ENCODE measurements at places on chromosomes 2 and 18.

- H3K4me3 ChIP-seq = no peak overlapping the region
- peaks cover 10% of the 10 kb centered on the region for H3K36me3 ChIP-seq
Observed at GRCh38 chr2:29174937-29175336, 59.7 kb downstream of the CLIP4 start.

DNA sequence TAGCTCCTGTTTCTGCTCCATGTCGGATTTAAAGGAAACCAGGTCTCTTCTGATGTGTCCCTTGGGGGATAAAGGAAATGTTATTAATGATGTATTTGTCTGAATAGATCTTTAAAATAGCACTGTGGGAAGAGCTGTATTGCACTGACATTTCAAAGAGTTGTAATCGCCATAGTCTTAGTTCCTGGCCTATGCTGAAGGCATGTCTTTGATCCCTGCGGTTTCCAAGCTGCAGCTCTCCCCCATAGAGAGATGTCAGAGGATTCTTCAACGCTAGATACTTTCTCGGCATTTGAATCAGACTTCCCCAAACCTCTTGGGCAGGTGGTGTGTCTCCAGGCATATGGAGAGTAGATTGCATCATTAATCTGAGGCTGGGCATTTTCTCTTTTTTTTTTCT lies 40.4 kb downstream of the NAT8 start:
- no peaks in the 10 kb centered on the region for H3K4me1 ChIP-seq
- no peak overlapping the region for H3K27ac ChIP-seq
- no peaks in the 10 kb centered on the region for H3K27me3 ChIP-seq
- DNase-seq = no peak
- H3K4me3 ChIP-seq = no peak overlapping the region
- no peaks in the 10 kb centered on the region for H3K36me3 ChIP-seq

DNA sequence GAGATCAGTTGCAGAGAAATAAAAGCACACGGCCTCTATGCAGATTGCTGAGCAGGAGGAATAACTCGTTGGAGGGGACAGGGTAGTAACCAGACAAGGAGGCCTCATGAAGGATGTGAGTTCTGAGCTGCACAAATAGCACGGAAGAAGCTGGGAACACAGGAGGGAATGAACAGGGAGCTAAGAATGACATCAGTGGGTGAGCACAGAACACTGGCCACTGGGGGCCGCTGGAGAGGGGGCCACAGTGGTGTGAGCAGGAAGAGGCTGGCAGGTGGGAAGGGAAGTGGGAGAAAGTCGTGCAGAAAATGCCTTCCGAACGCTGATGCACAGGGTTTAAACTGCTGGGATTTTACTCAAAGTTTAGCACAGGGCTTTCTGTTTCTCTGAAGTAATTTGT lies 61.0 kb downstream of the ZAP70 start:
- no peak overlapping the region for H3K4me3 ChIP-seq
- H3K27me3 ChIP-seq = no peaks in the 10 kb centered on the region
- H3K36me3 ChIP-seq = peaks cover 5% of the 10 kb centered on the region
- H3K27ac ChIP-seq = no peak overlapping the region
- DNase-seq = no peak

GRCh38 chr18:74397572-74397971 lies 59.5 kb downstream of the DIPK1C start:
- no peaks in the 10 kb centered on the region for H3K36me3 ChIP-seq
- peak; percentile 21 for DNase-seq
- H3K27ac ChIP-seq = no peak overlapping the region
- H3K4me3 ChIP-seq = no peak overlapping the region
- no peaks in the 10 kb centered on the region for H3K27me3 ChIP-seq
- peaks cover 12% of the 10 kb centered on the region for H3K4me1 ChIP-seq

DNA sequence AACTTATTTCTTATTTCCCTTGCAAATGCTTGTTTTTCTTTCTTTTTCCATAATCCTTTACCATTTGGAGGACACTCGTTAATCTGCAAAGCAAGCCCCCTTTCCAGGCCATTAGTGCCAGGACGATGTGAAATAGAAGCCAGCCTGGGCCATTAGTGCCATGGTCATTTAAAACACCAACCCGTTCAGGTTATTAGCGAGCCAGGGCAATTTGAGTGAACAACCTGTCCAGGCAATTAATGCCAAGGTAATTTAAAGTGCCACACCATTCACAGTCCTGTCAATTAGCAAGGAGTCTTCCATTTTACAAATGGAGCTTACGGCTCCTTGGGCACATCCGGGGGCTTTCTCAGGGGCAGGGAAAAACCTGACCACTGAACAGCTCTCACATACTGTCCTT lies 370.6 kb downstream of the HRH4 start:
- no peaks in the 10 kb centered on the region for H3K27me3 ChIP-seq
- DNase-seq = no peak
- H3K4me3 ChIP-seq = no peak overlapping the region
- peaks cover 4% of the 10 kb centered on the region for H3K4me1 ChIP-seq

DNA sequence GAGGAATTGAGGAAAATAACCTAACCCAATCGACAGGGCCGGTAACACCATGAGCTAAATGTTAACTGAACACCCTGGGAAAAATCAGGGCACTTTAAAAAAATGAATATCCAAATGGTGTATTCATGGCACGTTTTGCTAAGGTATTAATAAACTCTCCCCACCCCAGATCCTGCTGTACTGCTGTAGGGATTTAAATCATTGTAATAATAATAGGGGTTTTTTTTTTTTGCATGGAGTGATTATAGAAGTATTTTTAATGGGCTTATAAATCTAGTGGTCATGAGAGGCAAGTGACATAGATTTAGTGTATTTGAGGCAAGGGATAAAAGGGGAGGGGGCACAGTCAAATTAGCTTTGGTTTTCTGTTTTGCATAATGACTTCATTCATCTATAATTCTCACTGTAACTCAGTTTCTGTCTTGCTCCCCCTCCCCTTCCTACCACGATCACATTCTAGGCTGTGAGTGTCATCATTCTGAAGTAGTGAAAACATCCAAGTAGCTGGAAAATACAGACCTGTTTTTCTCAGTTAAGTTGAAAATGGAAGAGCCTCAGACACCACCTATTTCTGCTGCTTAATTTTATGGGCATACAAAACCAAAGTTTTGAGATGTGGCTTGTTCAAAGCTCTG lies 18.2 kb upstream of the MGAT5 start:
- no peaks in the 10 kb centered on the region for H3K36me3 ChIP-seq
- H3K4me1 ChIP-seq = peaks cover 42% of the 10 kb centered on the region
- H3K27ac ChIP-seq = no peak overlapping the region
- no peak for DNase-seq

DNA sequence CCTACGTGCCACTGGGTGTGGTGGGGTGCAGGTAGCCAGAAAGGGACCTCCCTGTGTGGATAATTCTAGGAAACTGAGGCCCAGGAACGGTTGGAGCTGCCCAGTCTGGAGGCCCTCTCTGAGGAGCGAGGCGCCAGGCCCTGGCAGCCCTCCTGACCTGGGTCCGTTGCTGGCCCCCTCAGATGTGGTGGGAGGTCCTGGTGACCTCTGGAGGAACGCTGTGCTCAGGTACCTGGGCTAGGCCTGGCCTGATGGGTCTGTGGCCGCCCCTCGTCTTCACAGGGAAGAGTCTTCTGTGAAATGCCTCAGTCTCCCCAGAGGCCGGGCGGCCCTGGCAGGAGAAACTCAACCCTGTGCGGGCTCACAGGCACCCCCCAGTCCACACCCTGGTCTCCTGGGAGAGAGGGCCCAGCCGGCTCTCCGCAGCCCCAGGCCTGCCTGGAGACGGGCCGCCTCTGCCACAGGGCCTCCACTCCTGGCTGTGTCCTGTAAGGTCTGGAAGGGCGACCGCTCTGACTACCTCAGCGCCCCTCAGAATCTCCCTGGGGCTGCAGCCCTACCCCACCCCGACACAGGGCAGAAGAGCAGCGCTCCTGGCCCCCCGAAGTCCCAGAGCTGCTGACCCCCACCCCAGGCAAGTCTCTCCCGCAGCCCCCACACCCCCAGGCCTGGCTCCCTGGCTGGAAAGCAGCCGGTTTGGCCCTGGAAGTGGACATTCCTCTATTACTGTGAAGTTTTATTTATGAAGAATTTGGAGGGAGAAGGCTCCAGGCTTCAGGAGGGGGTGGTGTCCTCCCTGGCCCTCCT lies 3.7 kb downstream of the B3GNT7 start:
- H3K4me1 ChIP-seq = peaks cover 85% of the 10 kb centered on the region
- peak overlapping the region; percentile 91 for H3K27ac ChIP-seq
- peaks cover 3% of the 10 kb centered on the region for H3K36me3 ChIP-seq
- DNase-seq = no peak
- no peak overlapping the region for H3K4me3 ChIP-seq
- H3K27me3 ChIP-seq = no peaks in the 10 kb centered on the region

DNA sequence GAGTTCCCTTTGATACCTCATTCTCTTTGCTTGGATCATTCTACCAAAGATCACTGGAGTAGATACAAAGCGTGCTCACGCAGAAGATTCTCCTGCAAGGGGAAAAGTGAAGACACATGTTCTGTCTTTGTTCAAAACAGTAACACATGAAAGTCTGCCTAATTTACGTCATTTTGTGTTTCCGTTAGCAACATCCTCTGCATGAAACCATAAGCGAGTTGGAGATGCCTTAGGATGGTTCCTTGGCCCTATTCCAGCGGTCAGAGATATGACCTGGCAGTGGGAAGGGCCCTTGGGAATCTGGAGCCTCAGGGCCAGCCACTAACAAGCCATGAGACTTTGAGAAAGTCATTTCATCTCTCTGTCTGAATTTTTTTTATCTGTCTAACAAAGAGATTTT lies 180.9 kb upstream of the TWIST2 start:
- H3K4me3 ChIP-seq = no peak overlapping the region
- no peaks in the 10 kb centered on the region for H3K36me3 ChIP-seq
- H3K4me1 ChIP-seq = no peaks in the 10 kb centered on the region
- H3K27me3 ChIP-seq = no peaks in the 10 kb centered on the region
- H3K27ac ChIP-seq = no peak overlapping the region

DNA sequence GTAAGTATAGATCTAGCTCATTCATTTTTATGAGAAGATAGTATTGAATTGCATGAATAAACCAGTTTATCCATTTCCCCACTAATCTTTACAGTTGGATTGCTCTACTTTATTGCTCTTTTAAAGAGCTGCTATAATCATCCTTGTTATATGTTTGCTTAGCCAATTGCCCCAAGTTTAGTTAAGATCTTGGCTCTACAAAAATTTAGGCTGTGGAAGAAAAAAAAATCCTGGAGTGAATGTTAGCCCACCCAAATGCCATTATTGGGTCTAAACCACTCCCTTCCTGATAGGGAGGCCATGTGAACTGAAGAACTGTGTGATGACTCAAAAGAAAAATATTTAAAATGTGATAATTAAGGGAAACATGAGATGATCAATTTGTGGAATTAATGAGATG lies 2.9 kb downstream of the ALS2 start:
- no peak for DNase-seq
- no peak overlapping the region for H3K27ac ChIP-seq
- no peak overlapping the region for H3K4me3 ChIP-seq
- H3K27me3 ChIP-seq = no peaks in the 10 kb centered on the region
- no peaks in the 10 kb centered on the region for H3K36me3 ChIP-seq
- H3K4me1 ChIP-seq = peaks cover 18% of the 10 kb centered on the region

DNA sequence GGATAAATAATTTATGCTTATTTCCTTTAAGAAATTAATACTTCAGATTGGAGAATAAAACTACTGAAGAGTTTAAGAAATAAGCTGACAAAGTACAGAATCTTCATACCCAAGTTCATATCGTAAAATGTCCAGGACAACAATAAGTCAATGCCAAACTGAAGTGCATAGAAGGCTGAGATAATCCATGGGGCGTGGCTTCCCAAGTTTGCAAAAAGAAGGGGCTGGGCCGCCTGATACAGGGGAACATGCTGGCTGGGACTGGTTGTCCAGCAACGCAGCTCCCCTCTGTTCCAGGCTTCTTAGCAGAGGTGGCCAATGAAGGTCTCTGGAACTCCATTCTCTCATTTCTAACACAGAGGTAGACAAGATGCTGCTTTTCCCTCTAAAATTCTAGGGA lies 189.5 kb upstream of the SPOPL start:
- no peak for DNase-seq
- H3K4me3 ChIP-seq = no peak overlapping the region
- H3K27me3 ChIP-seq = no peaks in the 10 kb centered on the region

DNA sequence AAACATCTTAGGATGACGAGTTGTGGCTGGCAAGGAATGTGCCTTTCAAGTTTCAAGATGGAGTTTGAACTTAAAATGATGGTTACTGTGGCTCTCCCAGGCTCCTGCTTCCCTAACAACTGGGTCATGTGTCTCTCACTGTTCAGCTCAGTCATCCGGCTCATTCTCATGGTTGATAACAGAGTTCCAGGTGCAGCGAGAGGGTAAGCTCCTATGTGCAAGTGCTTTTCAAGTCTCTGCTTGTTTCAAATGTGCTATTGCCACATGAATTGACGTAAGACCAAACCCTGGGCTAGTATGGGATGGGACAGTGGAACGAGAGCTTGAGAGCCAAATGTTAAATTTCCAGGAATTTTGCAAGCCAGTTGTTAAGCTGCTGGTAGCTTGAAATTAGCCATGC lies 19.5 kb upstream of the PUM2 start:
- no peak overlapping the region for H3K27ac ChIP-seq
- no peaks in the 10 kb centered on the region for H3K27me3 ChIP-seq
- DNase-seq = no peak
- no peaks in the 10 kb centered on the region for H3K36me3 ChIP-seq
- H3K4me3 ChIP-seq = no peak overlapping the region

- no peaks in the 10 kb centered on the region for H3K27me3 ChIP-seq
- H3K4me1 ChIP-seq = peaks cover 13% of the 10 kb centered on the region
- no peaks in the 10 kb centered on the region for H3K36me3 ChIP-seq
Observed at GRCh38 chr2:28271919-28272250, 120.8 kb upstream of the FOSL2 start.

DNA sequence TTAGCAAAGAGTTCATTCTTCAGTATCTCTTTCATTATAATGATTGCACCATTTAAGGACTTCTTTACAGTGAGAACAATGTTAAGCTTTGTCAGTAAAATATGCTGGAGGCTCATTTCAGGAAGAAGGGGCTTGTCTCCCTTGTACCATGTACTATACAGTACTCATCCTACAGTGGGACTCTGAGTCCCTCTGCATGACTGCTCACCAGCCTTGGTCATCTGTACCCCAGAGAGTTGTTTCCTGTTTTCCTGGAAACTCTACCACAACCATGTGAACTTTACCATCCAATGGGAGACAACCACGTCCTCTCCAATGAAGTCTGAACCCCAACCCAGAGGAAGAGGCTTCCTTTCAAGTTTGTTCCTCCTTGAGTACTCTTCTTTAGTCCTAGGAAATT lies 1171.1 kb upstream of the CRIM1 start:
- DNase-seq = no peak
- no peak overlapping the region for H3K4me3 ChIP-seq
- no peak overlapping the region for H3K27ac ChIP-seq
- no peaks in the 10 kb centered on the region for H3K36me3 ChIP-seq

- H3K27ac ChIP-seq = no peak overlapping the region
- H3K36me3 ChIP-seq = no peaks in the 10 kb centered on the region
- H3K4me1 ChIP-seq = no peaks in the 10 kb centered on the region
- DNase-seq = no peak
Observed at GRCh38 chr2:167945660-167946368, 301.6 kb downstream of the STK39 start.

DNA sequence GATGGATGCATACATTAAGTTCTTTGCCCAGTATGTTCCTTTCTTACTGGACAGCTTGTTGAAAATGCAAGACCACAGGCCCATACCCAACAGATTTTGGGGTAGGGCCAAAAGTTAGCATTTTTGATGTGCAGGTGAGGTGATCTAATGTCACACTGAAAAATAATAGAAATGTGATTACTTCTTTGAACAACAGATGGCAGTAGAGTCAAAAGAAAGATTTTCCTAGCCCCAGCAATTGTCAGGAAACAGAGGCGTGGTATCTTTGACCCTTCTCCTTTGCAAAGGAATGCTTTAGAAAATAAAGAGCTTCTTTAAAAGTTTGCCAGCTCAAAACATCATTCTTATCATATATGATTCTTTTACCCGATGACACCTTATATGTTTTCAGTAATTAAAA lies 343.6 kb upstream of the SYT4 start:
- no peak for DNase-seq
- no peaks in the 10 kb centered on the region for H3K27me3 ChIP-seq
- H3K4me1 ChIP-seq = no peaks in the 10 kb centered on the region
- H3K4me3 ChIP-seq = no peak overlapping the region
- H3K36me3 ChIP-seq = no peaks in the 10 kb centered on the region

Data from body of pancreas (tissue), 4 donors.